ENCODE measurements at places on chromosomes 2 and 18. TPM values are rescaled to one million over a fixed set of nuclear protein-coding genes. Genes with fewer than 3 reads are reported as not detected.

Gene ANKRD62
- 0.63 TPM for total RNA-seq

Gene CYP27A1
- total RNA-seq = 3.4 TPM

Gene COPS9
- total RNA-seq = 68.5 TPM

Gene MRPL19
- 48.8 TPM for total RNA-seq

Gene EDAR
- not detected for total RNA-seq

Gene POMC
- 2.8 TPM for total RNA-seq

All from parietal lobe (tissue), 2 donors.